Activated CD8-positive, alpha-beta memory T cell treated with anti-CD3 and anti-CD28 coated beads for 24 hours (primary cell): ENCODE measurements at places on chromosomes 12 and 14.

DNA sequence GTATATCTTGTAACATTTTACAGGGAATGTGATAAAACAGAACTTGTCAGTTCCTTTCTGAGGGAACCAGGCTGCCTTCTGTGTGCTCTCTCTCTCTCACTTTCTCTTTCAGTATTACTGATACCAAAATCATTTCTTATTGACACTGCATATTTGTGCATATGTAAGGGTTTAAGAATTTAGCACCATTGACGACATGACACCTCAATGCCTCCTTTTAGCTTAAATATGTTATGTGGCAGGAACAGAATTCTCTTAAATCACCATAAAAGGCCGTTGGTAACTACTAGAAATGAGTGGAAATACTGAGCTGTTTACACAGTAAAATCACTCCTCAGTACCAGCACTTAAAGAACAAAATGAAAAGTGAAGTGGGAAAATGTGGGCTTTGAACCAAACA is 457.7 kb upstream of the SYT1 start:
- DNase-seq: no peak

GRCh38 chr12:50923361-50924130 is 28.8 kb upstream of the HIGD1C start:
- no peak for DNase-seq

DNA sequence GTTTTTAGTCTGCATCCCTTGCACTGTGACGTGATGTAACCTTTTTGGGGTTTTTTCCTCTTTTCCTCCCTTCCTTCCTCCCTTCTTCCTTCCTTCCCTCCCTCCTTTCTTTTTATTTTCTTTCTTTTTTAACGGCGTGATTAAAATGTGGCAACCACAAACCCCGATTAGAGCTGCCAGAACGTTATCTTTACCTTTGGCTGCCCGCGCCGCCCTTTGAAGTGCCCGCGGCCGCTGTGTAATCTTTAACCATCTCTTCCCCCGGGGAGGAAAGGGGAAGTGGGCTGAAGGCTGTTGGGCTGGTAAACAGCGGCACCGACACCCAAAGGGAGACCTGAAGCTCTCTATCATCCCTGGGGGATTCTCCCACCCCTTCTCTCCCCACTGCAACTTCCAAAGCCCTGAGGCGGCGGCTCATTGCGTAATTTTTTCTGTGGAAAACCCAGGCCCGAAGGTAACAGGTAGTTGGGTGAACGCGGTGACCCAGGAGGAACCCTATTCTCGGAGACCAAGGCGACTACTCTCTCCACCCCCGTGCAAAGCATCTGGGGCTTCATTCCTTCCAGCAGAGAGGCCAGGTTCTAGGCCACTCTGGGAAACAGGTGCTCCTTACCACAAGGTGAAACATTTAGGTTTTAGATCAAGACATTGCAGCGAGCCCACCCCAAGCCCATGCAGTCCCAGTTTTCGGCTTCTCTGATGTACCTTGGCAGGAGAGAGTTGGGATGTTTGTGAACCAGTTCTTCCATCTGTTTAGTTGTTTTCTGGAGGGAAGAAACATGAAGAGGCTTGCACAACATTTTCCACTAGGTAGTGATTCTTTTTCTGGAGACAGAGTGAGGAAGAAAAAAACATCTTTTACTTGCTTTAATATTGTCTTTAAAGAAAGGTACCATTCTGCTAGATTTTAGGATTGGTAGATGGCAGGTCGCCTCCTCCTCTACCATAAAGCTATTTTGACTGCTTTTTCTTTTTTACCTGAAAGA is 1.5 kb downstream of the LGR5 start:
- no peak for DNase-seq

DNA sequence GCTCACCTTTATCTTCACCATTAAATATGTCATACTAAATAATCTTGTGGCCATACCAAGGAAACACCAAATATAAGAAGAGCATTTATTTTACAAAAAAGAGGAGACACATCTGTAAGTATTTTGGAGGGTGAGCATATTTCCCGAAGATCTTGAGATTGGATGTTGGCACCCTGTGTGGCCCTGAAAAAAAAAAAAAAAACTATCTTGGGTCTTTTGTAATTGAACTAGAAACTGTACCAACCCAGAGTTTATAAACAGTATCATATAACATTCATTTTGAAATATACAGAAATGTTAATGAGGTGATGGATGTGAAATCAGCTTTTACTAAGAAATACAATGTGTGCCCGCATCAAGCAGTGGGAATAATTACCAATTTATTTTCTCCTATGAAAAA is 104.0 kb upstream of the FRMD6 start:
- no peak for DNase-seq

DNA sequence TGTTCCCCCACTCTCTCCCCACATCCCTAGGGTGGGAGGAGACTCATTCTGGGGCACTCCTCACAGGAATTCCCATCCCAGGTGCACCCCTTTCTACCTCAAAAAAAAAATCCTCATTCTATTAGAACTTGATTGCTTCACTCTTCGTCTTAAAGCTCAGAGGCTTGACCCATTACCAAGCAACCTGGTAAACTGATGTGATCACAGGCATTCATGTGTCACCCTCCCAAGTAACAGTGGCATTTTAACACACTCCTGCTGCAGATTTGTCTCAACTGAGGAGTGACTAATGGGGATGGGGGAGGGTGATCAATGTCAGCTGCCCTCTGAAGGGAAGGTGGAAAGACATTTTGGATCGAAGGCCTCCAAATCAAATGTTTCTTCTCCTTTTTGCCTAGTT is 78.1 kb upstream of the PTHLH start:
- DNase-seq: no peak

- no peak for DNase-seq
Measured at GRCh38 chr12:106643000-106643399, 60.2 kb downstream of the RFX4 start.

GRCh38 chr14:30142216-30142615 is 214.6 kb upstream of the PRKD1 start:
- DNase-seq: no peak

- DNase-seq: peak; percentile 52
Measured at GRCh38 chr12:726281-727140, 25.9 kb upstream of the WNK1 start.

- peak; percentile 67 for DNase-seq
Measured at GRCh38 chr12:131829356-131829747, 1.2 kb downstream of the MMP17 start.

GRCh38 chr12:100201604-100202423 is 1.2 kb downstream of the ACTR6 start:
- DNase-seq: no peak

GRCh38 chr14:34785223-34786006 is 71.0 kb upstream of the CFL2 start:
- DNase-seq: no peak

DNA sequence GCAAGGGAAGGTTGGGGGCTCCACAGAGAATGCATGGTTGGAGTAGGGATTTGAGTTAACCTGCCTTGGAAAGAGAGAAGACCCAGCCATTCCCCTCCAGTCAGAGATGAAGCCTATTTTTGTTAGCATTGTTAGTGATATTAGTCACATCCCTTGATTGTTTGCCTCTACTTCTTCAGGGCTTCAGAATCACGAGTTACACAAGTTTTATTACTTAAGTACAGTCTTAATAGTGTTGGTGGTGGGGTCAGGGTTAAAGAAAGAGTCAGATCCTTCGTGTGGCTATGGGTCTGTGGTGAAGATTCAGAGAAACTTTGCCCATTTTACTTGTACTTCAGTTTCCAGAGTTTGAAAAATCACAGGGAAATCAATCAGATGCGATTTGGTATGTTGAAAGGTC is 363.1 kb downstream of the LRIG3 start:
- no peak for DNase-seq

GRCh38 chr12:102950950-102951619 is 6.4 kb upstream of the ASCL1 start:
- DNase-seq: no peak

DNA sequence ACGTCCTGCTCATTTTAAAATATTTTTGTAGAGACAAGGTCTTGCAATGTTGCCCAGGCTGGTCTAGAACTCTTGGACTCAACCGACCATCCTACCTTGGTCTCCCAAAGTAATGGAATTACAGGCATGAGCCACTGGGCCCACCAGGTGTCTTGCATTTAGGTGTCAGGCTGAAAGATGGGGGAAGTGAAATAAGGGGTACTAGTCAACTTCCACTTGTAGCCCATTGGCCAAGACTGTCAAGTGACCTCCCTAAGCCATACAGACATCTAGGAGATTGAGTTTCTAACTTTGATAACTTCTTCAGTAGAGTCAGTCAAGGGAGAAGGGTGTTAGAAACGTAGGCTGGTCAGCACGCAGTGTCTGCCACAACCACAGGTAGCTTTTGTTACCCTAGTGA is 32.0 kb downstream of the ARF6 start:
- peak; percentile 50 for DNase-seq

DNA sequence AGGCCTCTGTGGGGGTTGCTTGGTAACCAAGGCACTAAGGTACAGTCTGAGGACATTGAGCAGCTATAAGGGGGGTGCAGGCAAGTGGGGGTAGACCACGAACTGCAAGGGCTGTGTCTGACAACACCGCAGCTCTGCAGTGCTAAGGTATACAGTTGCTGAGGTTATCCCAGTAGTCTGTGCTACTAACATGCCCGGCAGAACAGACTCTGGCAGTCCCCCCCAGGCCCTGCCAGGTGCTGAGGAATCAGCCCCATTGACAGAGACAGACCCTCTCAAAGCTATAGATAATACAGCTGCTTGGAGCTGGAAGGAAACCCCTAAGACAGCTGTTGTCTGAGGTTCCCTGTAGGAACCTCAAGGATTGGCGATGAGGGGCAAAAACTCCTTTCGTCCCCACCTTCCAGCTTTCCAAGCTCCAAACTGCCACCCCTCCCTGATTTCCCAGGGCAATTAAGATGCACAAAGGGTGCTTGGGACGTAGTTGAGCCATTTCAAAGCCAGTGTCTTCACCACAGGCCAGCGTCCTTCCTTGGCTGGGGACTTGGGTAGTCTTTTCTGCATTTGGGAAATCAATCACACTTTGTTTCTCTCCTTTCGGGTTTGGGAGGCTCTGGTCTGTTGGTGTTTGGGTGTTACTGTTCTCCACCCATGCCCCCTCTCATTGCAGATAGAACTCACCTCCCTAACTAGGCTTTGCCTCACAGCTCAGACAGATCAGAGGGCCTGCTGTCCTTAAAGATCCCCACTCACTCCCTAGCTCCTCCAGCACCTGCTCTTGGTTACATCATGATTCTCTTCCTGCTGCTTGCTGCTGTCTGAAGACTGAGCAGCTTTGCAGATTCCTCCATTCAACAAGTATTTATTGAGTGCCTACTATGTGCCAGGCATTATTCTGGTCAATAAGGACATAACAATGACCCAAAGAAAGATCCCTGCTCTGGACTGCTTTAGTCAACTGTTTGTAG is 2.0 kb upstream of the MYH7 start:
- peak; percentile 32 for DNase-seq

- DNase-seq: no peak
Measured at GRCh38 chr12:103780093-103780440, 61.0 kb downstream of the NT5DC3 start.

GRCh38 chr14:55160989-55161388 is 30.4 kb downstream of the DLGAP5 start:
- DNase-seq: no peak

GRCh38 chr12:106345746-106346145 is 11.8 kb upstream of the POLR3B start:
- no peak for DNase-seq
